Effector memory CD8-positive, alpha-beta T cell (primary cell): ENCODE measurements at places on chromosomes 3 and 15.

DNA sequence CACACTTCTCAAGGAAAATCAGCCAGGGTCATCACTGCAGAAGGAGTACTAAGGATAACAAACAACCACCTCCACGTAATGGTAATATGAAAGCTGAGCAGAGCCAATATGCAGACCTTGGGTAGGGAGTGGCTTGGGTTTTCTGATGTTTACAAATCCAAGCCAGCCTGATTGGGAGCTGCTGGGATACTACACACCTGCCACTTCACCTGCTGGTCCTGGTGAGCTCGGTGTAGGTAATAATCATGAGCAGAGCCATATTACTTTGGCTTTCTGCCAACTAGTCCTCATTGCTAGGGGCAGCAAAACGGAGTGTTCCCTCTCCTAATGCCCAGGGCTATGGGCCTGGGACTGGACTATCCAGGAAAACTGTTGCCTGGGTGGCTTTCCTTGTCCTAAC, 433.5 kb upstream of the PPP2R3A start:
- DNase-seq, result no peak

GRCh38 chr3:59374818-59375211, 325.0 kb upstream of the CFAP20DC start:
- DNase-seq, result no peak

- no peak for DNase-seq
Observed at GRCh38 chr15:78203346-78204225, 30.8 kb downstream of the ACSBG1 start.

DNA sequence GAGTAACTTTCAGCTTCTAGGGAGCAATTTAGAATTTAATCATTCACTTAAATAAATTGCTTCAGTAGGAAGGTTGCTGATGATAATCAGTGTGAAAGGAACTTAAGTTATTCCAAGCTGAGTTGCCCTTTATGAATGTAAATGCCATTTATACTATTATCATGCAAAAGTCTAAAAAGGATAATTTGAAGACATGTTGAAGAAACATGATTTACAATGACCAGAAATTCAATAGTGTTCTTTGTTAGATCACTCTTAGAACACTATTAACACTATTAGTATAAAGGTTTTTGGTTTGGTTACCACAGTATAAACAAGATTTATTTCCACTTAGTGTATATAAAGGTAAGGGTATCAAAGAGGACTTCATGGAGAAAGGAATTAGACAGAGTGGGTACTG, 1.6 kb downstream of the OR4F6 start:
- no peak for DNase-seq

DNA sequence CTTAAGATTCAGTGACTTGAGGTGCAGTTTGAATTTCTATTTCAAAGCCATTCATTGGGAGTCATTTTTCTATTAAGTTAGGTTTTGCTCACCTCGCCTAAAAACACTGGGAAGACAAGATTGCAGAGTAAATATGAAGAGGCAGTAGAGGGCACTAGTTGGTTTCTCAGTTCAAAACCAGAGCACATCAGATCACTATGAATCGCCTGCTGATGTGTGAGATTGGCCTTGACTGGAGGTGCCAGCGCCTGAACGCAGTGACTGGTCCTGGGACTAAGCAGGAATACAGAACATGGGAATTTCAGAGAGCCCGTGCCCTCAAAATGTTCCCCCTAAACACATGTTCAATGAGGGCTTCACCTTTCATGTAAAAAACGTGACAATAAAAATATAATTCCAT, 229.0 kb downstream of the ITPR1 start:
- no peak for DNase-seq

DNA sequence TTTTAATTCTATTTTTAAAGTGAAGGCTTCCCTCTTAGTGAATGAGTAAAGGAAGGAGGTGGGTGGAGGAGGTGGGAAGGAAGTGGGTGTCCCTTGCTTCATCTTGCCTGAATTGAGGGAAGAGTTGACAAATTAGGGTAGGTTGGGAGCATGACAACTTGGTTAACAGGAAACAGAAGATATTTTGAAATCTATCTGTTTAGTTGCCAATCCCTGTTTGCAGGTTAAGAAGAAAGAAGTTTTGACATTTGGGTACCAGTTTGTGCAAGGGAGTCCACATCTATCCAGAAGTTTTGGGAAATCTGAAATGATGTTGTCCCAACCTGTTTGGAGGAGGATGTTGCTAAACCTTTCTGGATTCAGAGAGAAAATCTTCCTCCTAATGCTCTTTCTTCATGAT, 204.1 kb upstream of the SUCLG2 start:
- no peak for DNase-seq

DNA sequence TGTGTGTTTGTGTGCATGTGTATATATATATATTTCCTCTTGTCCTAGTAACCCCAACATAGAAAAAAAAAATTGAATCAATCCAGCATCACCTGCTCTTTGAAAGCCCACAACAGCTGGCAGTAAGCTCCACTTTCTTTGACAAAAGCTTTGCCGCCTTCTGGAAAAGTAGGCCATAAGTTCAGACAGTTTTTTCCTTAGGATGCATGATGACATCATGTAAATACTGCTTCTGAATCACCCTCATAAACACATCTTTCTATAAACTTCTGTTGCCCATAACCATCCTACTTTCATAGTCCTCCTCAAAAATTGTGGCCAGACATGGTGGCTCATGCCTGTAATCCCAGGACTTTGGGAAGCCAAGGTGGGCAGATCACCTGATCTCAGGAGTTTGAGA, 67.4 kb downstream of the CSNK1G1 start:
- DNase-seq, result no peak

GRCh38 chr3:137477614-137478013, 286.5 kb upstream of the SOX14 start:
- no peak for DNase-seq

GRCh38 chr3:124587053-124587408, 143.2 kb upstream of the UMPS start:
- DNase-seq, result no peak

- no peak for DNase-seq
Observed at GRCh38 chr3:166064476-166064875, 227.3 kb upstream of the BCHE start.

GRCh38 chr3:77081240-77081661, 41.4 kb downstream of the ROBO2 start:
- DNase-seq, result no peak

- no peak for DNase-seq
Observed at GRCh38 chr3:133838296-133838789, 32.7 kb downstream of the SRPRB start.

DNA sequence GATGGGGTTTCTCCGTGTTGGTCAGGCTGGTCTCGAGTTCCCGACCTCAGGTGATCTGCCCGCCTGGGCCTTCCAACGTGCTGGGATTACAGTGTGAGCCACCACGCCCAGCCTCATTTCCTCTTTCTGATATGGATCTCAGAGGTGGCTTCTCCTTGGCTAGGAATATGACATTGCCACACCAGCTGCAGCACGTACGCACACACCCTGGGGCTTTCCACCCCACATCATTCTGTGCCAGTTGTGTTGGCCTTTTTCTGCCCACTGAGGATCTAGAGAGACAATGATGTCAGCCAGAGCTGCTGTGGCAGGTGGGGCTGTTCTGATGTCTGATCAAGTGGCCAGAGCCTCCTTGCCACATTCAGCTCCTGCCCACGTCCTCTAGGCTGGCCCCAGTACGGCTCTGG, 29.0 kb downstream of the TMEM45A start:
- DNase-seq, result no peak

DNA sequence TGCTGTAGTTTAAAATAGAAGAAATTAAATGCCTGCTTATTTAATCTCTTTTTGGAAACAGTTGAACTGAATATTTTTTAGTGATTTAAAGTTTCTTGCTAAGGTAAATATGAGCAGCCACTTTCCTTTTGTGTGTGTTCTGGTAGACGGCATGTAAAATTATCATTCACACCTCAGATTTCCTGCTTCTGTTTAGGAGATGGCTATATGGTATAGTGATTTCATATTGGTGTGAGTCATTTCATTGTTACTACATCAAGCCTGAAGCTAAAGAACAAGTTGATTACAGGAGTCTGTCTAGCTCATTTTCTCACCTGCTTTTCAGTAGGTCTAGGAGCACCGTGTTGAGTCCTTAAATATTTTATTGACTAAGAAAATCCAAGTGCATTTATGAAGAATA, 2.2 kb downstream of the LRCH3 start:
- DNase-seq, result no peak

GRCh38 chr3:56775838-56776555, 25.8 kb downstream of the ARHGEF3 start:
- DNase-seq, result no peak
